ENCODE measurements at places on chromosomes 1 and 21.

- DNase-seq: no peak
Observed at GRCh38 chr1:87760155-87760554, 431.5 kb downstream of the LMO4 start.

DNA sequence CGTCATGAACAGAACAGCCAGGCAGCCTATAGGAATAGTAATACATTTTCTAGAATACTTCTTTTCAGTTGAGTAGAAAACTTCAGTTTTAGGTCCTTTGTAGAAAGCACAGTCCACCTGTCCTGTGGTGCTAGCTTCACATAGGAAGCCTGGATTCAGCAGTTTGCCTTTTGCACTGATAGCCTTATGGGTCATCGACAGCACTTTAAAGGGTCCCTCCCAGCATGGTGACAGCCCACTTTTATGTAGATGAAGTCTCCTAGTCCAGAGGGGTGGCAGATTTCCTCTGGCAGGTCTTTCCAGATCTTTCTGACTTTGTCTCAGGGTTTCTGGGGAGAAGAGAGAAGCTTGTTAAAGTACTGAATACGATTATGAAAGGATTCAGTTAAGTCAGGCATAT lies 161.4 kb upstream of the TNR start:
- DNase-seq: no peak

GRCh38 chr1:29395736-29396437 lies 159.6 kb downstream of the PTPRU start:
- no peak for DNase-seq

- no peak for DNase-seq
Observed at GRCh38 chr1:52054496-52055065, 410 bp downstream of the TXNDC12 start.

GRCh38 chr1:117621316-117621715 lies 15.5 kb downstream of the TENT5C start:
- DNase-seq: no peak

- no peak for DNase-seq
Observed at GRCh38 chr1:107661158-107661557, 303.8 kb downstream of the VAV3 start.

GRCh38 chr1:82225421-82226185 lies 424.9 kb downstream of the ADGRL2 start:
- DNase-seq: no peak

DNA sequence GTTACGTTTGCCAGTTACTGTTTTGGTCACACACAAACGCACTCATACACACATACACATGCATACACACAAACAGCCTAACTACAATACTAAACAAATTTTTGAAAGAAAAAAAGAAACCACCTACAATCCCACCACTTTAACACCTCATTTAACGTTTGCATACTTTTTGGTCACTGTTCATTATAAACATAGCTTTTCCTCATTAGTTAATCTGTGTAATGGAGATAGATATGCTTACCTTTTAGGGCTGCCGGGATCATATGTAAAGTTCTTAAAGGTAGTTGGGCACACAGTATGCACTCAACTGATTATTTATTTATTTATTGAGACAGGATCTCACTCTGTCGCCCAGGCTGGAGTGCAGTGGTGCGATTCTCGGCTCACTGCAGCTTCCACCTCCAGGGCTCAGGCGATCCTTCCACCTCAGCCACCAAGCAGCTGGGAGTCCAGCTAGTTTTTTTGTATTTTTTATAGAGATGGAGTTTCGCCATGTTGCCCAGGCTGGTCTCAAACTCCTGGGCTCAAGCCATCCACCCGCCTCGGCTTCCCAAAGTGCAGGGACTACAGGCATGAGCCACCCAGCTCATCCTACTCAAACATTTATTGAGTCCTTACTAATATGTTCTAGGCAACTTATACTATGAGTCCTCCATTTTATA lies 677 bp upstream of the BCL10 start:
- no peak for DNase-seq

DNA sequence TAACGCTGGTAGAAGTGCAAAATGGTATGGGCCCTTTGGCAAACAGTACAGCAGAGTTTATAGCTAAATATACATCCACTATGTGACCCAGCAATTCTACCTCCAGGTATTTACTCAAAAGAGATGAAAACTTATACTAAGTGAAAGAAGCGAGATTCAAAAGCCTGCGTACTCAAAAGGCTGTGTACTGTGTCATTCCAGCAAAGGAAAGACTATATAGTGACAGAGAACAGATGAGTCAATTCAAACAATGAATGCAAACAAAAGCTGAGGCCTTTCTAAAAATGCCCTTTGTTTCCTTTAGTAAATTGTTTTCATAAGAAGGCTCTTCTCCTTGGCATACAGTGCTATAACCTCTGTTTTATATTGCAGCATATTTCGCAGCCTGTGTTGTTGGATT lies 268.8 kb upstream of the CSF3R start:
- no peak for DNase-seq

- no peak for DNase-seq
Observed at GRCh38 chr21:41726058-41726558, 40.7 kb downstream of the RIPK4 start.

GRCh38 chr1:227942021-227942715 lies 5.6 kb downstream of the WNT9A start:
- no peak for DNase-seq

DNA sequence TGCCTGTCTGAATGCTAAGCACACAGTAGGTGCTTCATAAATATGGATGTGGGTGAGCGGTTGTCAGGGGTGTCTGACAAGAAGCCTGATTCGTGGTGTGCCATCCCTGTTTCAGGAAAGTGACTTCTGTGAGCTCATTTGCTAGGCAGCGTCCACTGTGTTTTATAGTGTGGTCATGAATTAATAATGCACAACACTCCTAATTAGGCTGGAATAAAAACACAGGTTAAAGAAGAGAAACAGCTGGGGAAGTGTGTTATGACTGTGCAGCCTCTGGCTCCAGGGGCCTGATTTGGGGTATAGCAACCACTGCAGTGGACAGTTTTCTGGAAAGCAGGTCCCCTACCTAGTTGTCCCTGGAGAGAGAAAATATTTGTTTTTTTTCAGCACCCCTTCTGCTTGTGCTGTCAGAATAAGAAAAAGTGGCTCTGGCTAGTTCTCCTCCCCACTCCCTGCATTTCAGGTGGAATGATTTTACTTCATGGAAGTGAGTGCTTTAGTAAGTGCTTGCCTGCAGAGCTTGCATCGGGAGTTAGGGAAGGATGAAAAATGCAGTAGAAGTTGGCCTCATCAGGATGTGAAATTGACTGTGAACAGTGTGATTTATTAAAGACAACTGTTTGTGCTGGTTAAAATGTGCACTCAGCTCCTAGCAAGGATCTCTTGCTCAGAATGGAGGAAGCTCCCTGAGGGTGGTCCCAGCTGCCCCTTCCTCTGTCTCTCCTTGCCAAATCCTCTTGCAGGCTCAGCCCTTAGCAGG lies 333.8 kb downstream of the HHAT start:
- no peak for DNase-seq

DNA sequence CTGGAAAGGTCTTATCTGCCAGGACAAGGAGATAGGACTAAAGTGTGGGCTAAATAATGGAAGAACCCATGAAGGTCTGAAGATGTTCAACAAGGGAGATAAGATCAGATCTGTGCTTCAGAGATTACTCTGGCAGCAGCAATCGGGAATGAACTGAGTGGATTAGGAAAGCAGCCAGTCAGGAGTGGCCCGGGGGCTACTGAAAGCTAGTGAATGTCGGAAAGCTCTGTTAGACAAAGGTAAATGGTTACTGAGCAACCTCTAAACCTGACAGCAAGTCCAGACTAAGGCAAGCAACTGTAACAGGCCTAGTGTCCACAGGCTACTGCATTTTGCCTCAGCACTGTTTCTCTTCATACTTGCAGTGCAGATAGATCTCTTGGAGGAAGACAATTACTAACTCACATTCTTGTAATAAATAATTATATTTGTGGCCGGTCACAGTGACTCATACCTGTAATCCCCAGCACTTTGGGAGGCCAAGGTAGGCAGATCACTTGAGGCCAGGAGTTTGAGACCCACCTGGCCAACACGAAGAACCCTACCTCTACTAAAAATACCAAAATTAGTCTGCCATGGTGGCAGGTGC lies 12.5 kb downstream of the IQGAP3 start:
- no peak for DNase-seq

GRCh38 chr1:99176753-99177152 lies 87.5 kb upstream of the PLPPR4 start:
- no peak for DNase-seq

- no peak for DNase-seq
Observed at GRCh38 chr21:16424331-16424751, 694.6 kb downstream of the USP25 start.

DNA sequence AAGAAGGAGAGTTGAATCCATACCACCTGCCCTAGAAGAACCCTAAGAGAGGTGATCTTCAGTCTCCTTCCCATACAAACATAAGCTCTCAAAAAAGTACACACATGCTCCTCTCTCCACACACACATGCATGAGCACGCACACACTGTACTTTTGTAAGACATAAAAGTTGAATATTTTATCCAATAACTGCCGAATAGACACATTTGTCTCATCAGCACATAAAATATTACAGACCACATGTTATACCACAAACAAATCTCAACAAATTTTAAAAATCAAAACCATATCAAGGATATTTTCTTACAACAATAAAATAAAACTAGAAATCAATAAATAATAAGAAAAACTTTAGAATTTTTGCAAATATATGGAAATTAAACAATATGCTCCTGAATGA lies 2.7 kb downstream of the SPRR1A start:
- DNase-seq: no peak

- DNase-seq: no peak
Observed at GRCh38 chr1:85665932-85666331, 42.3 kb downstream of the ZNHIT6 start.

- DNase-seq: no peak
Observed at GRCh38 chr1:172906778-172907592, 143.8 kb downstream of the TNFSF18 start.

DNA sequence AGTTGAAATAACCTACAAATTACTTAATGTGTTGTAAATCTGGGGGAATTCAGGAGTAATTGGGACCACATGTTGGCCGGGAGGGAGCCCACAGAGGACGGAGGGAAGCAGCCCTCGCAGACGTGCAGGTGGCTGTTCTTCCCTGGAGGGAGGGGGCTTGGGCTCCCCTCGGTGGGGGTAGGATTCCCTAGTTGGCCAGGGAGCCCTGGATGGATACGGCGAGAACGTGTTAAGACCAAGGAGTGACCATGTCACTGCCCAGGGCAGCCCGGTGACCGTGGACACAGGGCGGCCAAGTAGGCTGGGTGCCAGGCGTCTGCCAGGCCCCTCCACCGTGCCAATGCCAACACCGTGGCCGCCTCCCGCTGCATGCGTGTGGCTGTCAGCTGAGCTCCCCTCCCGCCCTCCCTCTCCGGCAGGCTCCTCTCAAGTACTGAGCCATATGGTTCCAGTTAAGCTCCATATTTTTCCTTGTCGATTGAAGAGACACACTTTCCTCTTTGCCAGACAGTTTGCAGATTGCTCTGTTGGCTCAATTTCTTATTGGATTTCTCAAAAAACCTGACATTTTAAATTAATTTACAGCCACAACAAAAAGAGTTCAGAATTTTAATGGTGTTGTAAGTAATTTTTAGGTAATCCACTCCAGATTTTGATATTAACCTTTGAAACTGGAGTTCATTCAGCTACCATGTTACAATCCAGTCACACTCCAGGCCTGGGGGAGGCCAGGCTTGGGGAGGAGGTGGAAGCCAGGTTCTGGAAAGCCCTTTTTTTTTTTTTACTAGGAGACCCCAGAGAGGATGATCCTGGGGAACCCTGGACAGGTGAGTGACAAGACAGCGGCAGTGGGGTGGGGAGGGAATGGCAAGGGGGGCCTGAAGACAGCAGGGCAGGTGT lies 71.2 kb downstream of the CASZ1 start:
- peak; percentile 15 for DNase-seq

DNA sequence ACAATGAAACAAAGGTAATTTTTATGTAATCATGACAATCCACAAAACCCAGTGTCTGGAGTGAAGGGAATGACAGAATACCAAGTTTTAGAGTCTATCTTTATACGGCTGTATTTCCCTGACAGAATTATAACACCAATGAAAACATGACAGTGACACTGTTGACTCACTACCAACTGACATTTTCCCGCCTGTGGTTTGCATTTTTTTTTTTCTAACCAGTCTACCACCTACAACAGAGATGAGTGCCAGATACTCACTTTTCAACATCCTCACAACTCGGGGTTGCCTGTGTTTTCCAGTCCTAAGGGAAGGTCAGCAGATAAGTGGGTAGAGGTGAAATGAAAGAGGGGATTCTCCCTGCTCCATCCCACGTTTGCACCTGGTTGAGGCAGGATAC lies 118.9 kb downstream of the KCNJ6 start:
- DNase-seq: no peak

GRCh38 chr1:205792961-205793673 lies 17.8 kb upstream of the RAB29 start:
- no peak for DNase-seq

- DNase-seq: no peak
Observed at GRCh38 chr1:239952348-239953308, 139.1 kb upstream of the FMN2 start.

DNA sequence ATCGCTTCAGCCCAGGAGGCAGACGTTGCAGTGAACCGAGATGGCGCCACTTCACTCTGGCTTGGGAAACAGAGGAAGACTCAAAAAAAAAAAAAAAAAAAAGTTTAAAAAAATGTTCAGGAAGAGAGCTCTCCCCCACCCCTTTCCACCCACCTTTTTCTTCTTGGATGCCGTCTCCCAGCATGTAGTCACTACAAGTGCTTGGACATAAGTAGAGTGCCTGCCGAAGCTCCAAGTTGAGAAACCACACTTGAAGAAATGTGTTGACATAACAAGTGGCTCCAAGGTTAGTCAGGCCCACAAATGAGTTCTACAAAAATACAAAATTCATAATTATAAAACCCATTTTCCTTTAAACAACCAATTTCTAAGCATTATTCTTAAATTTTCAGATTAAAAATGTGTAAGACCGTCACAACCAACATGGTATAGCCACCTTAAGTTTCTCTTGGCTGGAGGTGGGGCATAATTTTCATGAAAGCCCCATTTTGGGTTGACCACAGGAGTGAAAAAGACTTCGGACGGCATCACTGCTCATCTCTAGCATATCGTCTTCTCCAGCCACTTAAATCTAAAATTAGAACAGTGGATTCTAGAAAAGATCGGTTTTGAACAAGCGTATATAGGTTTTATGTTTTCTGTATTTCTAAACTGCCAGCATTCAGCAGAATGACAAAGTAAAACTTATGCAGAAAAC lies 26.4 kb downstream of the USP48 start:
- DNase-seq: no peak

- DNase-seq: peak; percentile 76
Observed at GRCh38 chr1:51316113-51316845, 14.1 kb downstream of the TTC39A start.

GRCh38 chr1:81682490-81682889 lies 118.2 kb upstream of the ADGRL2 start:
- DNase-seq: no peak

- no peak for DNase-seq
Observed at GRCh38 chr1:30751830-30752650, 5.5 kb downstream of the LAPTM5 start.

- DNase-seq: no peak
Observed at GRCh38 chr1:226549094-226549936, 751 bp downstream of the STUM start.

DNA sequence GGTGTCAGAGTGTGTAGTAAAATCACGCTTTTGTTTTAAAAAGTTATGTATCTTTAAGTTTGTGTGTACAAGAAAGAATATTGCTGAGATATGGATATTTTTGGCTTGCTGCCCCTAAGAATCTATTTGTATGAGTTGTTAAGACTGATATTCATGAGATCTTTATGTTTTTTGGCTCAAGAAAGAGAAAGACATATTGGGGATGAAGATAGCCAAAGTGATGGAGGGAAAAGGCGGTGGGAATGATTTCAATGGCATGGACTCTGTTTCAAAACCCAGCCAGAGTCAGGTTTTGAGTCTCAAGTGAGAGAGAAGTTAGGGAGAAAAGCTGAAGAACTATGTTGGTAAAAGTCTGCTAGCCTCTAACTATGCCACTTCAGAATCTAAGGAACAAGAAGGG lies 351.7 kb downstream of the PBX1 start:
- DNase-seq: no peak

All from NCI-H2081 (cell line).